Astrocyte (in vitro differentiated cells and primary cell): ENCODE measurements at places on chromosomes 7 and 10.

DNA sequence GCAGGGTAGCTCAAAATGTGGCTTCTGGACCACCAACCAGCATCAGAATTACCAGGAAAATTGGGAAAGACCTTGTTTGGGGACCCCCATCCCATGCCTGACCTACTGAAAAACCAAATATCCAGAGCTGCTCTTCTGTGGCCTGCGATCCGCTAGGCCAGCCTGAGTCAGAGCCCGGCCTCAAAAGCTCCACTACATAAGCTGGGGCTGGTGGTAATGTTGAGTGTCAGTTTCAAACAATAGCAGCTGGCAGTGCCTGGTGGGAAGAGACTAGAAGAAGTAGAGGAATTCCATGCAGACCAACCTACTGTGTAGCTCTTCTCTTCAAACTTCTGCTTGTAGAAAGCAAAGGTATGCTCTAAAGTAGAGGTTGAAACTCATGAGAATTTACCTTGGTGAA is 52.0 kb downstream of the KLRG2 start:
- no peak overlapping the region for H3K4me3 ChIP-seq
- H3K4me1 ChIP-seq, result no peaks in the 10 kb centered on the region
- no peaks in the 10 kb centered on the region for H3K36me3 ChIP-seq
- H3K27ac ChIP-seq, result no peak overlapping the region

- H3K4me1 ChIP-seq, result no peaks in the 10 kb centered on the region
- no peak overlapping the region for H3K4me3 ChIP-seq
- no peaks in the 10 kb centered on the region for H3K36me3 ChIP-seq
- no peak overlapping the region for H3K27ac ChIP-seq
- DNase-seq, result peak; percentile 39
Measured at GRCh38 chr10:60293581-60294175, 96.0 kb downstream of the ANK3 start.

- no peaks in the 10 kb centered on the region for H3K27me3 ChIP-seq
- no peak overlapping the region for H3K27ac ChIP-seq
- H3K4me3 ChIP-seq, result no peak overlapping the region
- DNase-seq, result no peak
Measured at GRCh38 chr7:70654979-70655378, 477.0 kb upstream of the GALNT17 start.

DNA sequence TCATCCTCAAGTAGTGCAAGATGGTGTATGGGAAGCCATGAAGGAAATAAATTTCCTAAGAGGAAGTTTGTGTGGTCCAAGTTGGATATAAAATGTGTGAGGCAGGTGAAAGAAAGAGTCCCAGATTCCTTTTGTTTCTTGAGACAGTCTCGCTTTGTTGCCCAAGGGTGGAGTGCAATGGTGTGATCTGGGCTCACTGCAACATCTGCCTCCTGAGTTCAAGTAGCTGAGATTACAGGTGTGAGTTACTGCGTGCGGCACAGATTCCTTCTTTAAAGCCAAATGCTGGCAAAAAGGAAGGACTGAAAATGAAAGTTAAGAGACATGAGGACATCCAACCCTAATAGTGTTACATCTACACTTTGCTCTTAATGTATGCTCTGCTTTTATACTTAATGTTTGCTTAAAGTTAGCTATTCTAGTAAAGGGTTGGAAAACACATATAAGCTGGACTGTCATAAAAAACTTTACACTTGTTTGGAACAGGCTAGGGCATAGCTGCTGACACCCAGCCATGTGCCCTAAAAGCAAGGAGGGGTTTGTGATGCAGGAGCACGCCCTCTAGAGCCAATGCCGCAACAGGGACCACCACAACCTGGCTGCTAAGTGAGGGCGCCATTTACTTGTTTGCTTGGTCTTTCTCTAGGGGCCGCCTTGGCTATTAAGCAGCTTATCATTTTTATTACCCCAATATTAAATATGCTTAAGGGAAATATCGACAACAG is 34.5 kb downstream of the CLEC2L start:
- H3K27me3 ChIP-seq, result no peaks in the 10 kb centered on the region
- H3K4me1 ChIP-seq, result no peaks in the 10 kb centered on the region
- no peak overlapping the region for H3K27ac ChIP-seq
- no peak for DNase-seq
- no peaks in the 10 kb centered on the region for H3K36me3 ChIP-seq

GRCh38 chr7:87608431-87608830 is 7.7 kb upstream of the ABCB1 start:
- DNase-seq, result no peak
- no peak overlapping the region for H3K4me3 ChIP-seq
- no peak overlapping the region for H3K27ac ChIP-seq
- H3K36me3 ChIP-seq, result no peaks in the 10 kb centered on the region
- H3K4me1 ChIP-seq, result no peaks in the 10 kb centered on the region

- H3K4me1 ChIP-seq, result no peaks in the 10 kb centered on the region
- H3K36me3 ChIP-seq, result peaks cover 3% of the 10 kb centered on the region
- H3K4me3 ChIP-seq, result peak overlapping the region; percentile 75
- no peak for DNase-seq
Measured at GRCh38 chr10:92291616-92291865, 574 bp downstream of the MARCHF5 start.

DNA sequence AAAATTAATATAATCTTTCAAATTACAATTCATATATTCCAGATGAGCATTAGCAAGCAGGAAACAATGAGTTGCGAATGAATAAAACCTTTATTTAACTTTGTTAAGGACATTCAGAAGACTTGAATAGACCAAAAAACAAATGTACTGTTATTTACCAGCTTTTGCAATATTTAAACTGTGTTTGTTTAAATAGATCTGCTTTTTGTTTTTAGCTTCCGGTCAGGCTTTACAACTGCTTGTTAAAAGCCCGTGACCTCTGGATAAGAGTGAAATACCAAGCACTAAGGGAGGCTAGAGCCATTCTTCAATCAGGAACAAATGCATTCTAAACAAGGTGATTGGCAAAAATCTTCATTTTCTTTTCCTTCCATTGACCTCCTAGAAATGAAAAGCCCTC is 184.9 kb upstream of the GNAI1 start:
- no peaks in the 10 kb centered on the region for H3K4me1 ChIP-seq
- no peak overlapping the region for H3K27ac ChIP-seq
- H3K4me3 ChIP-seq, result no peak overlapping the region
- H3K36me3 ChIP-seq, result no peaks in the 10 kb centered on the region
- H3K27me3 ChIP-seq, result no peaks in the 10 kb centered on the region

DNA sequence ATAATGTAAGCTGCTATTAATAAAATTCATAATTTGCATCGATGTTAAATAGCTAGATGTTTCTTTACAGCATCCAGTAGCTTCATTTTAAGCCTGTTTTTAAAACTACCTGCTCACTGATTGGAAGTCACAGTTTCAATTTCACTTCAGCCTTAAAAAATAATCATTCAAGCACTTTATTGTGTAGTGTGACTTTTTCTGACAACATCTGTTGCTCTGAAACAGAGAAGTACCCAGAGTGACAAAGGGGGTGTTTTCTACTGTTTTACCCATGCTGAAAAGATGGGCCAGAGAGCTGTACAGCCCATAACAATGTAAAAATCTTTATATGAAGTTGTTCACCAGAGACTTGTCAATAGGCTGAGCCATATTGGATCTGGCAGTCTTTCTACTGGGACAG is 437.2 kb downstream of the MDFIC start:
- DNase-seq, result no peak
- H3K4me3 ChIP-seq, result no peak overlapping the region
- H3K27ac ChIP-seq, result no peak overlapping the region
- no peaks in the 10 kb centered on the region for H3K27me3 ChIP-seq

GRCh38 chr10:132064771-132065437 is 842 bp upstream of the JAKMIP3 start:
- peak overlapping the region; percentile 57 for H3K4me3 ChIP-seq
- H3K27ac ChIP-seq, result no peak overlapping the region
- H3K4me1 ChIP-seq, result peaks cover 12% of the 10 kb centered on the region
- H3K27me3 ChIP-seq, result no peaks in the 10 kb centered on the region
- no peak for DNase-seq
- H3K36me3 ChIP-seq, result no peaks in the 10 kb centered on the region

DNA sequence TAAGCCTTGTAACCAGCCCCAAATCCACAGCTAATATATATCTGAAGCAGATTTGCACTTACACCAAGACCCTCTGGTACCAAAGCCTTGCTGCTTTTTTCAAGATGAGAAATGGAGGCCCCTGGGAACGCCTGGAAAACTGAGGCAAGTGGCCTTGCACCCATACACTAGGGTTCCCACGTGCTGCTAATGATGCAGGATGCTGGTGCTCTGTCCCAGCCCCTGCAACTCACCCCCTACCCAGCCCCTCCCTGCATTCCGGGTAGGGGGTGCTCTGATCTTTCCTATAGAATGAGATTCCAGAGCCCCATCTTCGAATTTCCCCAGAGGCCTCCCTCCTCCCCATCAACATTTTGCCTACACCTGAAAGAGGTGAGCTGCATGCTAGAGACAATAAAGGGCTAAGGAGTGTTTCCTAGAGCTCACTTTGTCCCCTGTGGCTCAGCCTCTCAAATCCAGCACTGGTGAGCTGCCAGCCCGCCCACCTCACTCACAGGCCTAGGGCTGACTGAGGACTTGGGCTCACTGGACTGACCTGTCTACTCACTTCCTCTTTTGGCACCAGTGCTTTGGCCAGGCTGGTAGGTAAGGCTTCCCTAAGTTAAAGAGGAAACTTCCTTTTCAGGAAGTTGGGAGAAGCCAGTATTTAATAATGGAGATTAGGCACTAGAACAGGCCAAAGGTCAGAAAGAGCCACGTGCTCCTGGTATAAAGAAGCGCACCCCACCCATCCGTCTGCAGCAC is 9.8 kb downstream of the RBP4 start:
- H3K36me3 ChIP-seq, result no peaks in the 10 kb centered on the region
- no peak overlapping the region for H3K27ac ChIP-seq
- no peak for DNase-seq
- H3K27me3 ChIP-seq, result peaks cover 8% of the 10 kb centered on the region
- no peak overlapping the region for H3K4me3 ChIP-seq
- no peaks in the 10 kb centered on the region for H3K4me1 ChIP-seq

DNA sequence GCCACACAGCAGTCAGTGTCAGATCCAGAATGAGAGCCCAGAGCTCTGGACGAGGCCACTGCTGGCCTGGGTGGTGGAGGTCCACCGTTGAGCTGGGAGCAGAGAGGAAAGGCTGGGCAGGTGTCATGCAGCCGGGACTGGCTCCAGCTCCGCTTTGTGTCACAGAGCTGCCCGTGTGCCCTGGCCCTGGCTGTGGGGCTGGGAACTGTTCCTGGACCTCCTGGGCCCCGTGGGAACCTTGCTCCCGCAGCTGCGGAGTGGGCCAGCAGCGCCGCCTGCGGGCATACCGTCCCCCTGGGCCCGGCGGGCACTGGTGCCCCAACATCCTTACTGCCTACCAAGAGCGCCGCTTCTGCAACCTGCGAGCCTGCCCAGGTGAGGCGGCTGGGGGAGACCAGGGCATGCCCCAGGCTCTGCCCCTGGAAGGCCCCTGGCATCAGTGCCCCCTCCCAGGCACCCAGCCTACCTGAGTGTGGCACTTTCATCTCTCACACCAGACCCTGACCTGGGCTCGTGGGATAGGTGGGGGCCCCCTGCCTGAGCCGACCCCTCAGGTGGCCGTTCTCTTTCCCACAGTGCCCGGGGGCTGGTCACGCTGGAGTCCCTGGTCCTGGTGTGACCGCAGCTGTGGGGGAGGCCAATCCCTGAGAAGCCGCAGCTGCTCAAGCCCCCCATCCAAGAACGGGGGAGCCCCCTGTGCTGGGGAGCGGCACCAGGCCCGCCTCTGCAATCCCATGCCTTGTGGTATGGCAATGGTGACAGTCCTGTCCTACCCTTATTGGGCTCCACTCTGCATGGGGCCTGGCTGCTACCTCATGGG is 18.8 kb upstream of the ZNF862 start:
- no peaks in the 10 kb centered on the region for H3K4me1 ChIP-seq
- no peaks in the 10 kb centered on the region for H3K36me3 ChIP-seq
- no peaks in the 10 kb centered on the region for H3K27me3 ChIP-seq
- DNase-seq, result no peak
- H3K27ac ChIP-seq, result no peak overlapping the region

- H3K4me1 ChIP-seq, result peaks cover 12% of the 10 kb centered on the region
- peak overlapping the region; percentile 19 for H3K27ac ChIP-seq
- peak overlapping the region; percentile 34 for H3K4me3 ChIP-seq
- no peaks in the 10 kb centered on the region for H3K36me3 ChIP-seq
- no peaks in the 10 kb centered on the region for H3K27me3 ChIP-seq
Measured at GRCh38 chr10:33164060-33164709, 170.3 kb downstream of the NRP1 start.

- H3K4me3 ChIP-seq, result no peak overlapping the region
- H3K4me1 ChIP-seq, result peaks cover 11% of the 10 kb centered on the region
- no peaks in the 10 kb centered on the region for H3K36me3 ChIP-seq
- no peak for DNase-seq
- H3K27me3 ChIP-seq, result no peaks in the 10 kb centered on the region
Measured at GRCh38 chr10:32687546-32687945, 241.6 kb downstream of the CCDC7 start.

GRCh38 chr10:25753776-25754175 is 180.3 kb upstream of the MYO3A start:
- no peak overlapping the region for H3K4me3 ChIP-seq
- no peaks in the 10 kb centered on the region for H3K36me3 ChIP-seq
- DNase-seq, result peak; percentile 73

GRCh38 chr10:74949034-74949832 is 122.8 kb downstream of the KAT6B start:
- no peaks in the 10 kb centered on the region for H3K27me3 ChIP-seq
- H3K27ac ChIP-seq, result no peak overlapping the region
- peaks cover 16% of the 10 kb centered on the region for H3K4me1 ChIP-seq
- H3K4me3 ChIP-seq, result no peak overlapping the region

DNA sequence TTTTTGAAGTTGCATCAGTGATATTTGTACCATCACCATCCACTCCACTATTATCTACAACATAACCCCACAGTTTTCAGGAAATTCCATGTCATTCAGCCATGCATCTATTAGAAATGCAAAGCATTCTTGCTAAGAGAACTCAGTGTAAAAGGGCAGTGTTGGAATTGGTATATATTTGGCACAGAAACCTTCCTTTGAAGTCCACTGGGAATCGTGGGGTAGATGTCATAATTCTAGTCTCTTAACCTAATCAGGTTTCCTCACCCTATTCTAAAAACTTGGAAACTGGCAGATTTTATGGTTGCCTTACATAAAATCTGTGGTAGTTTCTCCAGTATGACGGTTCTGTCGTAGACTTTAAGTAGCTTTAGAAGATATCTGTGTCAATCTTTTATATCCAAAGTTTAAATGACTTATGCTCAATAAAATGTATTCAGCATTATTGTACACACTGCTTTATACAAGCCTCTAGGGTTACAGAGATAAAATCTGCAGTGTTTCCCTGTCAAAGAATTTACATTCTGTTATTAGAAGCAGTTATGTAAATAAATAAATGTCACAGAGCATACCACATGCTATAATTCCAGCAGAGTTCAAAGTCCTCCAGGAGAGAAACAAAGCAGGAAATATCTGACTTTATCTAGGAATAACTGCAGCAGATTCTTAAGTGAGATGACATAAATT is 704.4 kb upstream of the CELF2 start:
- no peaks in the 10 kb centered on the region for H3K4me1 ChIP-seq
- H3K27ac ChIP-seq, result no peak overlapping the region
- H3K4me3 ChIP-seq, result no peak overlapping the region
- no peaks in the 10 kb centered on the region for H3K36me3 ChIP-seq

- no peaks in the 10 kb centered on the region for H3K36me3 ChIP-seq
- H3K27me3 ChIP-seq, result no peaks in the 10 kb centered on the region
- H3K4me1 ChIP-seq, result no peaks in the 10 kb centered on the region
- no peak overlapping the region for H3K27ac ChIP-seq
- no peak for DNase-seq
Measured at GRCh38 chr7:18317941-18318340, 177.6 kb upstream of the HDAC9 start.

- peak; percentile 3 for DNase-seq
- no peak overlapping the region for H3K27ac ChIP-seq
- no peaks in the 10 kb centered on the region for H3K36me3 ChIP-seq
- H3K4me1 ChIP-seq, result no peaks in the 10 kb centered on the region
- H3K4me3 ChIP-seq, result no peak overlapping the region
Measured at GRCh38 chr7:21086688-21087087, 300.0 kb upstream of the SP8 start.
